ENCODE measurements at places on chromosomes 3 and 15.

DNA sequence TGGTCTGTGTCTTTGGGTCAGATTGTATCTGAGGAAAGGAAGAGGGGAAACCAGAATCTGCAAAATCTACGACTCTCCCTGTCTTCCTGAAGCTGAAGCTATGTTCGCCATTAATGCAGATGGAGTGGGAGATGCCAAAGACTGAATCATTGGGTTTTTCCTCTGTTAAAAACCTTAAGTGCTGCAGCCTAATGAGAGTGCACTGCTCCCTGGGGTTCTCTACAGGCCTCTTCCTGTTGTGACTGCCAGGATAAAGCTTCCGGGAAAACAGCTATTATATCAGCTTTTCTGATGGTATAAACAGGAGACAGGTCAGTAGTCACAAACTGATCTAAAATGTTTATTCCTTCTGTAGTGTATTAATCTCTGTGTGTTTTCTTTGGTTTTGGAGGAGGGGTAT lies 24.0 kb downstream of the RMDN3 start:
- DNase-seq, result no peak

DNA sequence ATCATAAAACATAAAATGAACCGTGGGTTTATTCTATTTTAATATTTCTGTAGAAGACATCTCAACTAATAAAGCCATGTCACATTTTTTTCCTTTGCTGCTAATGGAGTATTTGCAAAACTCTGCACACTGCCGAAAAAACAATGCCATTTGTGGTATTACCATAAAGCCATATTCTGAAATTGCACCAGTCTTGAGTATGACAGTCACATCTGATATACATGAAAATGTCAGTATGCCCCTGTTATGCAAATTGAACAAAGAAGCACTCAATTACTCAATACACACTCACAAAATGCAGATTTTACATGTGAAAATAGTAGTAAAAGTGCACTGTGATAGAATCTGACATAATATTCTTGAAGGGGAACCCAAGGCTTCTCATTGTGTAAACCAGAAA lies 55.2 kb upstream of the CPB1 start:
- no peak for DNase-seq

DNA sequence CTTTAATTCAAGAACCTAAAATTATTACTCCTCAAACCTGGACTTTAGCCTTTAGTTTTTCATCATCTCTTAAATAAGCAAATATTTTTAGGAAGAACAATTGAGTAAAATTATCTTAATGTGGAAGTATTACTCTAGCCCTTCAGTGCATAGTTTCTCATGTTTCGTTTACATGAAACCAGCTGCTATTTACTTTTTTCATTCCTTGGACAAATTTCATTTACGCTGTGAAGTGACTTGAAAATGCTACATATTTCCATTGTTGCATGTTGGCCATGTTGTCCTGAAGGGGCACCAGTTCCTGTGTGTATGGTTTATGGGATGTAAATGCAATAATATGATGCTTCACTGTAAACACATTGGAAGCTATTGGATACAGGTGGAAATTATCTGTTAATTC lies 49.9 kb downstream of the SLC25A26 start:
- DNase-seq, result no peak

DNA sequence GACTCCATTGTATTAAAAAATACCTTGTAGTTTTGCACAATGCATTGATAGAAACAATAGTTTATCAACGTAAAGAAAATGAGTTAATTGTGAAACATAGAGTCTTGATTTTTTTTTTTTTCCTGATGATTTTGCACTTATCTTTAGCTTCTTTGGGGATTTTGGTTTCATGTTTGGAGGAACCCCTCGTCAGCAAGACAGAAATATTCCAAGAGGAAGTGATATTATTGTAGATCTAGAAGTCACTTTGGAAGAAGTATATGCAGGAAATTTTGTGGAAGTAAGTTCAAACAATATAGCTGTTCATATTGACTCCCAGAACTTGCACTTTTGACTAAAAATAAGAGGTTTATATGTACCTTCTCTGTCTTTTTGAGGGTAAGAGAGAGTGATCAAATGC lies 7.0 kb downstream of the DNAJB11 start:
- DNase-seq, result no peak

GRCh38 chr3:179016979-179017670 lies 54.5 kb downstream of the ZMAT3 start:
- DNase-seq, result no peak

- DNase-seq, result no peak
These were observed 13.8 kb upstream of the CAPN3 start for GRCh38 chr15:42345504-42345903.

DNA sequence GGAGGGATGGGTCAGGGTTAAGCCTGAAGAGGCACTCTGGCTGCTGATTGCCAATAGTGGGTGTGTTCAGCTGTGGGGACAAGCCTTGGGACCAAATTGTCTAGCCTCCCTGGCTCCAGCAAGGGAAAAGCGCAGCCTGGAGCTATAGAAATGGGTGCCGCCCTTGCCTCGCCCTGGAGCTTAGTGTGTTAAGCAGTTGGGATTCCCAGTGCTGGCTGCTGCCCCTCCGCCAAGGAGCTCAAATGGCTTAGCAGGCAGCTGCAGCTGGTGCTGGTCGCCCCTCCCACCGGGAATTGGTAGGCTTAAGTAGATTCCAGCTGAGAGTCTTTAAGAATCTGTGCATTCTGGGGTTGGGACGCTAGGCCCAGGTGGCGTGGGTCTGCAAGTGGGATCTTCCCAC lies 662.9 kb upstream of the TBL1XR1 start:
- DNase-seq, result no peak

DNA sequence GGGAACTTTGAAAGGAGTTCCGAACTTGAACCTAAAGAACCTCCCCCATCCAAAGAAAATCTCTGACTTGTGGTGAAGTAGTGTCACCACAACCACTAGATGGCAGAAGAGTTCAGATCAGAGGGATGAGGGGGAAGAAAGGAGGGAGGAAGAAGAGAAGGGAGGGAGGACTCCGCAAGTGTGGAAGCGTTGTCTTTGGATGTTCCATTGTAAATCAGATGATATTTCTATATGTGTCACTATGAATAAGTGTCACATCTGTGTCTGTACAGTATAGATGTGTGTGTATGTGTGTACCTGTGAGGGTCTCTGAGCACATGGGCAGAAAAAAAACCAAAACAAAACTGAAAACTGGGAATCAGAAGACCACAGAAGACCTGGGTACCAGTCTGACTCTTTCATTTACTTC lies 16.9 kb downstream of the SLC24A1 start:
- DNase-seq, result no peak

DNA sequence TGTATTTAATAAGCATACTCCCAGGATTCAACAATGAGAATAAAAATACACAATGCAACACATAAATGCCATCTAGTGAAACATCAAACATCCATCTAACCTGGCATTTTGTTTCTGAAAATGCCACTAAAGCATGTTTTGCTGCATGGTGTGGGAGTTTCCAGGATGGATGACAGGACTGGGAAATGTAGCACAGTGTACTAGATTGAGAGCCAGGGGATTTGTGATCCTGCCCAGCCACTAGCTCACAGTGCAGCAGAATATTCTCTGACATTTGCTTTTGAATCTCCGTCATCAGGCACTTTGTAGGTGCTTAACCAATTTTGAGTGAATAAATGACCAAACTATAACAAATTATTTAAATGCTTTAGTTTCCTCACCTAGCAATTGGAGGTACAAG lies 404.8 kb downstream of the GAP43 start:
- DNase-seq, result no peak

GRCh38 chr3:177108648-177109047 lies 88.6 kb downstream of the TBL1XR1 start:
- no peak for DNase-seq

DNA sequence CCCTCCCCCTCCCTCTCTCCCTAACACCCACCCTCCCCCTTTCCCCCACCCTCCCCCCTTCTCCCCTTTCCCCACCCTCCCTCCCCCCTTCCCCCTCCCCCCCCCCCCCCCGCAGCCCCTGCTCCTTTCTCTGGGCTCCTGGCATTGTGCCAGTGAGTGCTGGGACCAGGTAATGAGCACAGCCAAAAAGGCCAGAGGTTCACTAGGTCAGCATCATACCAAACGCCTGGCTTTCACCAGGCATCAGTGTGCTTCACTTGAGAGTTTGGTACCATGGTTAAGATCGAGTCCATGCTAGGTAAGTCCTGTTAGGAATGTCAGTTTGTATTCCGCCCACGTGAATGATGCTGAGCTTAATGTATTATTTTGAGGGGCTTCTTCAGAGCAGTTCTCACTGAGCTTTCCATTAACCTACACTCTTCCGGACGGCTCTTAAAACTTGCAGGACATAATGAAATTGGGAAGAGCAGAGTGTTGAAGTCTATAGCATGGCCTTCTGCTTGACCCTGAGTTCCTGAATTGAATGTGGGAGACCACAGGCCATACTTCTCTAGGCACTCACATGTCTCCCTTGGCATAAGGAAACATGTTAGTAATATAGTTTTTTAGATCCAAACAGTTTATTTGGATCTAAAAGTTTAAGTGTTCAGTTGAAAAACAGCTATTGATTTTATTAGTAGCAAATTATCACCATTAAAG lies 45.6 kb downstream of the SENP2 start:
- DNase-seq, result no peak

All from stimulated activated CD4-positive, alpha-beta T cell treated with anti-CD3 and anti-CD28 coated beads, Interleukin-4, amount 100 ng/mL, for 1 hour (primary cell).